ENCODE measurements at places on chromosomes 2 and 18. TPM values are rescaled to one million over a fixed set of nuclear protein-coding genes. Genes with fewer than 3 reads are reported as not detected.

GCG gene
- not detected for polyA plus RNA-seq

MAPK4 gene
- polyA plus RNA-seq = 0.01 TPM

DNA sequence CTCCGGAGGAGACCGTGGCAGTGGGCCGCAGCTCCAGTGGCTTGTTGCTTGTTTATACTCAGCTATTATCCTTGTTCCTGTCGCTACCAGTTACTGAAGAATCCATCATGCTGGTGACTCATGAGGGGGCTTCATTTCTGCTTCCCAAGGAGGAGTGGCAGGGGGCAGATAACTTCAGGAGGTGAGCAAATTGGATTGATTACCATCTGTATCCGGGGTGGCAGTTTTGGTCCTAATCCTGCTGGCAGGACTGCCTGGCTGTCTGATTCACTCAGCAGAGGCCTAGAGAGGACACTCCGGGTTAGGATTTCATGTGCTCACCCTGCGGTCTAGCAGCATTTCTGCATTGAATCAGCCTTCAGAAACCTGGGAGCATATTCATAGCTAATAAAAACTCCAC lies 230.0 kb downstream of the ACTR3 start:
- no peak for DNase-seq

GRCh38 chr18:22302144-22302543 lies 115.6 kb downstream of the CTAGE1 start:
- DNase-seq = no peak

UGT1A6 gene
- polyA plus RNA-seq = 2.9 TPM

DNA sequence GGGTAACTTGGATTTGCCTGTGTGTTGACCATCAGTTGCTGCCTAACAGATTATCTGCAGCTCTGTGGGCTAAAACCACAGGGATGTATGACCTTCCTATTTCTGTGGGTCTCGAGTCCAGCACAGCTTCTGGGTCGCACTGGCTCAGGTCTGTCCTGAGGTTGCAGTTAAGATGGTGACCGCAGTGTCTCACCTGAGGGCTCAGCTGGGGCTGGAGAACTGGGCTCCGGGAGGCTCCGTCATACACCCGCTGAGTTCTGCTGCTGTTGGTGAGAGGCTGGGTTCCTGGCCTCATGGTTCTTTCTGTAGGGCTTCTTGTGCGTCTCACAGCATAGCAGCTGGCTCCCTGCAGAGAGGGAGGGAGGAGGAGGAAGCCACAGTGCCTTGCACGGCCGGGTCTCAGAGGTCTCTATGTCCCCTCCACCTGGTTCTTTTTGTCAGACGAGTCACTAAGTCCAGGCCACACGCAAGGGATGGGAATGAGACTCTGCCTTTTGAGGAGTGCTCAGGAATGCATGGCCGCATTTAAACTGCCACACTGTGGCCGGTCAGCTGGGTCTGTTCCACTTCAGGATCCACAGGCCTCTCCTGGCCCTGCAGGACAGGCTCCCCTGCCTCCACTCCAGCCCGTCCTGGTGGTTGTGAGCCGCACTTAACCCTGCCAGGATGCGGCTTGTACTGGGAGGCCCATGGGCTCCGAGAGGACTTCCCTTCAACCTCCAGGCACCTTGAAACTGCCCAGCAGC lies 67.2 kb downstream of the ADI1 start:
- DNase-seq = no peak

KIAA2012 gene
- 0.05 TPM for polyA plus RNA-seq

GRCh38 chr2:37560241-37560848 lies 111.1 kb downstream of the CDC42EP3 start:
- DNase-seq = no peak

- DNase-seq = peak; percentile 24
These were observed 23.2 kb downstream of the SPEG start for GRCh38 chr2:219457784-219458369.

GRCh38 chr18:5895876-5896740 lies 786 bp upstream of the TMEM200C start:
- DNase-seq = no peak

DNA sequence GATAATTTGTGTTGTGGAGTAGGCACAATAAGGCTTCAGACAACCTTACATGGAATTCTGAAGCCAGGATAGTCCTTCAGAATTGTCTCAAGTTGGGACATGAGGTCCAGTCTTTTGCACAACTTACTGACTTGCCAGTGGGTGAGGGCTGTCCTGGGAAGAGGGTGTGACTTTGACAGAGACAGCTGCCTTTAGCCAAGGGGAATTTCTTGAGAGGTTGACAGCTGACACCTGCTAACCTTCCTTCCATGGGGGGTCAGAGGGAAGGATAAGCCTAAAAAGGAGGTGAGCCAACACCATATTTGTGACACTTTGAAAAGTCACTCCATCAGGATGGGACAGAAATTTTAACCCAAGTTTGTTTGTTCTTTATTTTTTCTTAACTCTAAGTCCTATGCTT lies 907.8 kb upstream of the CRIM1 start:
- DNase-seq = no peak

- peak; percentile 81 for DNase-seq
These were observed at the start of gene CCDC85A for GRCh38 chr2:56183643-56184499. Gene CCDC85A (plus strand): TSS chr2:56183990. CDS start chr2:56184625, 635 bp downstream.

DNA sequence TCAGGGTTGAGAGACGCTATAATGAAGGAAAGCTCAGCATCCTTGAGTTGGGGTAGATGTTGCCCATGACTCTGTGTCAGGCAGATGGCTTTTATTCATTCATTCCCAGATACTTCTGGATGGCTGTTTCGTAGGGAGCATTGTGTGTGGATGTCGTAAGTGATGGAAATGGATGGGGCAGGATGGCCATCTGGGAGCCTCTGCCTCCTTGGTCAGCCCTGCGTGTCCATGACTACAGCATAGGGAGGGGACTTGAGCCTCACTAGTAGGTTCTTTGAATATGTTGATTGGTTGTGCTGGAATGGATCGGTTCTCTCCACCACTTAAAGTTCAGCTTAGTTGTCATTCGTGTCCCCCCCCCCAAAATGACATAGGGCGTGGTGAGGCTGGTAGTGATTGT lies 44.9 kb downstream of the TGOLN2 start:
- no peak for DNase-seq

DNA sequence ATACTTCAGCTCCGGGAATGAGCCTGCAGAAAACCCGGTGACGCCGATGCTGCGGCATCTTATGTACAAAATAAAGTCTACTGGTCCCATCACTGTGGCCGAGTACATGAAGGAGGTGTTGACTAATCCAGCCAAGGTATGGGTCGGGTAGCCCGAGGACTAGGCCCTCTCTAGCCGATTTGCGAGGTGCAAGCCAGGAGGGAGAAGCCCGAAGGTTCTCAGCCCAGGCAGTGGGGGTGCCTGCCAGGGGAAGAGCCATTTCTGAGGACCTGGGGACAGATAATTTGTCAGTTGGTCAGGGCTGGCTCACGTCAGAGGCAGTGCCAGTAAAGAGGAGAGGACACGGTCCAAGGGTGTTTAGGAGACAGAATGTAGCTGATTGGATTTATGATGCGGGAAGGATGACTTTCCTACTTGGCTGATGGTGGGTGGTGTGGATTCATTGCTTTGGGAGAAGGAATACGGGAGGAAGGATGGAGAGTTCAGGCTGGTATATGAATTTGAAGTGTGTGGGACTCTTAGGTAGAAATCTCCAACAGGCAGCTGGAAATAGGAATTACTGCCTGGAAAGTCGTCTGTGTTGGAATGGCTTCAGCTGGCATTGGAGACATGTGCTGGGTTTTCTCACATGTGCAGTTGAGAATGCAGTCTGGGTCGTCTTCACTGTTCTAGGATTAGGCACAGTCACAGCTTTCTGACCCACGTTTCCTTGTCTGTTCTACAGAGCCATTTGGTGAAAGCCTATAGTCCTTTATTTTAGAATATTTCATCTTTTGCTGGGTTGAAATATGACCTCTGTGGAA lies 874 bp downstream of the NDUFAF7 start:
- DNase-seq = peak; percentile 48

DNA sequence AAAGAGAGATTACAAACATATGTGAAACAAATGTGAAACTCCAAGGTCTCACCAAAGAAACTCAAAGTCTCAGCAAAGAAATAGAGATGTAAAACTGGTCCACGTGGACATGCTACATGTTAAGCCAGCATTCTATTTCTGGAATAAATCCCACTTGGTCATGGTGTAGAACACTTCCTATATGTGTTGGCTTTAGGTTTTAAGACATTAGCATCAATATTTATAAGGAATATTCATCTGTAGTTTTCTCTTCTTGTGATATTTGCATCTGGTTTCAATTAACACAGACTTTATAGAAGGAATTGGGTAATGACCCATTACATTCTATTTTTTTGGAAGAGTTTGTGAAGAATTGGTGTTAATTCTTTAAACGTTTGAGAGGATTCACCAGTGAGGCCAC lies 133.1 kb downstream of the COPS8 start:
- no peak for DNase-seq

GRCh38 chr2:8352296-8352695 lies 329.6 kb upstream of the ID2 start:
- DNase-seq = no peak

DNA sequence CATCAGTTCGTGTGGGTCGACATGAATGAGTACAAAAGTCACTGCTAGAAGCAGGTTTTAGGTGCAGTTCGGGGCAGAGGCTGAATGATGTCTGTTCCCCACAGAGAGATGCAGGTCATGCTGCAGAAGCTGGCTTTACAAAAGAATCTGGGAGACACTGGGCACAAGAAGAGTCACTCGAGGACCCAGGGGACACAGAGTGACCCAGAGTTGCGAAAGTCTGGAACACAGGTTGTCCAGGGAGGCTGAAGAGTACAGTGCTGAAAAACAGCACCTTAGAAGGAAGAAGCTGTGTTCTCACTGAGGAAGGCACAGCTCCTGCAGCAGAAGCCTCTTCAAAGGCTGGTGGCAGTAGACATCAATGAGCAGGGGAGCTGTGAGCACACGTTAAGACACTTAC lies 14.8 kb downstream of the CACNB4 start:
- DNase-seq = no peak

GCC2 gene
- 13.6 TPM for polyA plus RNA-seq
